Ecto neural progenitor cell (in vitro differentiated cells): ENCODE measurements at places on chromosomes 2 and 18.

- no peak for DNase-seq
These were observed 398.5 kb upstream of the FIGN start for GRCh38 chr2:164134336-164134735.

DNA sequence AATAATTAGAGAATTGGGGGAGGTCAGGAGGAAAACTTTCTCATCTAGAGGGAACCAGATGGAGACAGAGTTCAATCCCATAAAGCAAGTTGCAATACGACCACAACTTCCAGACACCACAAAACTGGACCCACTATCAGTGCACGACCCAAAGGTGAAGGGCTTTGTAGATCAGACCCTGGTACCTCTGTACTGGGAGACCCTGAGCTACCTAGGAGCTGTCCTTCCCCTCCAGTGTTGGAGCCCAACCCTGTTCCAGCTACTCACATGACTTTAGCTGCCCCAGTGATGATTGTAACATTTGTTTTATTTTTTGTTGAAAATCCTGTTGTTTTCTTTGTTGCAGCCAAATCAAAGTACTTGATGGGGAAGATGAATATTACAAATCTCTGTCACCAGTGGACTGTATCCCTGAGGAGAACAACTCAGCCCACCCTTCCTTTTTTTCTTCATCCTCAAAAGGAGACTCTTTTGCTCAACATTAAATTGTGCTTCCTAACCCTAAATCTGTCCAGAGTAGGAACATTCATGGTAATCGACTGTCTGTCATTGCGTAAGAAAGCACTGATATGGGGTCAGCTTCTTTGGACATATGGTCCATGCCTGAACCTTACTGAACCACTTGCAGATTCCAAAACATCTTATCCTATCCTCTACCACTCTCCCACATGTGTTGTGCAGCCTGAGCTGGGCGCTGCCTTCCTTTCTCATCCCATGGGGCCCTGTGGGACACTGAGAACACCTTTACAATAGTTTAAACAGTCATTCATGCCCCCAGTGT, 62.3 kb upstream of the SP5 start:
- DNase-seq = no peak

DNA sequence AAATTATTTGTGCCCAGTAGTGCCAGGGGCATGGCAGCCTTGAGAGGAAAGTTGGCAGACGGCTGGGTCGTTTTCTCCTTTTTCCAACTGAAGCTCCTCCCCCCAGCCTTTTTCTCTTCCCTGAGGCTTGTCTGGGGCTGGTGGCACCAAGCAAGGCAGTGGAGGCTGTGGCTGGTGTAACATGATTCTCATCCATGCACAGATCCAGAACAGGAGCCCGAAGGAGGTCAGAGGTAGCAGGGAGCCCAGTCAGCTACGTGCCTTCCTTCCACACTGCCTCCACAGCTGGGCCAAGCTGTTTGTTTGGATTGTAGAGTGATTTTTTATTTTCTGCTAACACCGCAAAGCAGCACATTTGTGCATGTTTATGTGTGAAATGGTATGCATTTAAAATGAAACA, 170.3 kb upstream of the MGAT5 start:
- DNase-seq = no peak

GRCh38 chr18:62418258-62418657, 93.1 kb downstream of the TNFRSF11A start:
- DNase-seq = no peak

DNA sequence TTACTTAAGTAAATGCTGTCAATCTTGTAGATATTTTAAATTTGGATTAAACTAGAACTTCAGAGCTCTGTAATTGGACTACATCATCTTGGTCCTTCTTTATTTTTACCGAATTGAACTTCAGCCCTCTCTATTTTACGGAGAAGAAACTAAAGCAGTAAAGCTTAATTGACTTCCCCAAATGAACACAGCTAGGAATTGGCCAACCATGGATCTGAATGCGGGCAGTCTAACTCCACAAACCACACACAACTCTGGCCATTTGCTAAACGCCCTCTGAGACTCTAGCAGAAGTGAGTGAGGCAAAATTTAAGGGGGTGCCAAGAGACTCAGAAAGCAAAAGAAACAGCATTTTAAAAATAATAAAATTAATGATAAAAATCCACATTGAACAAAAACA, 86.3 kb upstream of the KCTD1 start:
- DNase-seq = no peak

- DNase-seq = no peak
These were observed 28.0 kb upstream of the NPAS2 start for GRCh38 chr2:100791936-100792308.

- peak; percentile 53 for DNase-seq
These were observed 143.1 kb upstream of the L3MBTL4 start for GRCh38 chr18:6557770-6558248.

- DNase-seq = no peak
These were observed 40.2 kb upstream of the WDSUB1 start for GRCh38 chr2:159326569-159327255.

- no peak for DNase-seq
These were observed 52.0 kb downstream of the SLC4A5 start for GRCh38 chr2:74291218-74291544.

DNA sequence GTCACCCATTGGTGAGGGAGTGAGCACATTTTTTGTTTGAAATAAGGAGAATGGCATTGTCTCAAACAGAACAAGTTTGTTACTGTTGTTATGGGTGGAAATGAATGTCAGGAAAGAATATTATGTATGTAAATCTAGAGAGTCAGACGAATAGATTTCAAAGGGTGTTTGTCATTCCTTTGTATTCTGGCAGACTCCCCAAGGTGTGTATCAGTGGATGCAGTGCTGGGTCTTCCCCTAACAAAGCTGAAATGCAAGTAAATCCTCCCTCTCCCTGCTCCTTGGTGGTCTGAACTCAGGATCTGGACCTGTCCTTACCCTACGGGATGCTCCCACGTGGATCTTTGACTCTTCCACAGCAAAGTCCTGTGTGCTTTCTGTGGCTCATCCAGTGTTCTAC, 139.5 kb upstream of the ZNF516 start:
- DNase-seq = no peak

DNA sequence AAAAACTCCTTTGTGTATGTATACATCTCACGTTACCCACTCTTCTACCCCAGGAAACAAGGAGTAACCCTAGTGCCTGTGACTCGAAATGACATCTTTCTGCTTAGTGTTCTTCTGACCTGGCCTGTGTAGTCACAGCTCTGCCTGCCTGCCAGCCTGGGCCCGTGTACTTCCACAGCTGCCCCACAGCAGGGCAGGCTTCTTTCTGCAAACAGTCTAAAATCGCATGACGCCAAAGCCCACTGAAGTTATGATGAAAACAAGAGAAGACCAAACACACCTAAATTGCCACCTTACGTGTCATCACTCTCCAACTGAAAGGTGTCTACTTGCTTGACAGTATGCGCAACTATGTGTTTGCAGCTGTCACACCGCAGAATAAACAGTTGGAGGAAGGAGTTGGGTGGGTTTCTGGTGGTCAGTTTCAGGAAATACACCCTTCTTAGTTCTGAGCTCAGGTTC, 1.5 kb downstream of the GAREM1 start:
- DNase-seq = peak; percentile 54

- DNase-seq = no peak
These were observed 12.1 kb downstream of the DOCK10 start for GRCh38 chr2:225030203-225030602.
